DMS79 (cell line): ENCODE measurements at places on chromosomes 4 and X.

- no peak for DNase-seq
Observed at GRCh38 chrX:145631461-145631951, 186.1 kb upstream of the SLITRK2 start.

DNA sequence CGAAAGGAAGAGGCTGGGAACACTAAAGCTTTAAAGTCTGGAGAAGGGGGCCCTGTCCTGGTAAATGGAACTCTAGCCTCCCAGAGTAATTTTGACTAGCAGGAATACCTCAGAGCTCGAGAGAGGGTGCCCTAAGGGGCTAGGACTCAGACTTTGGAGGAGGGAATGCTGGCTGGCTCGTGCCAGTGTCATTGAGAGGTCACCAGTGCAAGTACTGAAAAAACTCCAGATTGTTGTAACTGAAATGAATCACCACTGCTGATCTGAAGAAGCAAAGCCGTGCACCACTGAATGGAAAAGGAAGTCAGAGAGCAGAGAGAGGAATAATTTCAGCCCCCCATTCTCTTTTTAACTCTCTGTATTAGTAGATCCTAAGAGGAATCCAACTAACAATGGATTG is 690.2 kb downstream of the FAT4 start:
- DNase-seq, result no peak

- DNase-seq, result no peak
Observed at GRCh38 chr4:141646969-141647368, 10.6 kb downstream of the IL15 start.

GRCh38 chrX:119266364-119266995 is 30.4 kb downstream of the PGRMC1 start:
- no peak for DNase-seq

- no peak for DNase-seq
Observed at GRCh38 chrX:10447564-10448214, 172.7 kb downstream of the MID1 start.

DNA sequence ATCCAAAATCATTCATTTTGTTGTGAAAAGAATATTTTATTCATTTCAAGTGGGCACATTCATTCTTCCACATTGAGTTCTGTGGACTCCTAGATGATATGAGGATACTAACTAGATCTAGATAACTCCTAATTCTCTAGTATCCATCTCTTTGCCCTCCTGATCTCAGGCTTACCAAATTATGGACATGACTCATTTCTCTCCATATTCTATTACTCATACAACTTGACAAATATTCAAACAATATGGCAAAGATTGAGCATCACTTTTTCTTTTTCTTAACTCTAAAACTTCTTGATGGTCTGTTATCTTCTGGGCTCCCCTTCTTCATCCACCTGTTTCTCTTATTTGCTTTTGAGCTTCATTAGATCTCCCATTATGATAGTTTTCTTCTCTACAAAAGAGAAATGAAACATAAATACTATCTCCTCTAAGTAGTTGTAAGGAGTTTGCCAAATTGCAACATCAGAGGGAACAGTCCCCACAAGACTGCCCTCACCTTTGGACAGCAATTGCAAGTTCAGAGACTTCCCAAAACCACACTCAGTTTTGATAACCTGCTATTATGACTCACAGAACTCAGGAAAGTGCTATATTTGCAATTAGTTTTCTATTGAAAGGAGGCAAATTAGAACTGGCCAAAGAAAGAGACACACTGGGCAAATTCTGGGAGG is 422.9 kb downstream of the SPRY1 start:
- no peak for DNase-seq

- DNase-seq, result no peak
Observed at GRCh38 chr4:101439926-101440325, 92.6 kb upstream of the PPP3CA start.

GRCh38 chr4:79687006-79687405 is 279.0 kb upstream of the GK2 start:
- DNase-seq, result no peak

DNA sequence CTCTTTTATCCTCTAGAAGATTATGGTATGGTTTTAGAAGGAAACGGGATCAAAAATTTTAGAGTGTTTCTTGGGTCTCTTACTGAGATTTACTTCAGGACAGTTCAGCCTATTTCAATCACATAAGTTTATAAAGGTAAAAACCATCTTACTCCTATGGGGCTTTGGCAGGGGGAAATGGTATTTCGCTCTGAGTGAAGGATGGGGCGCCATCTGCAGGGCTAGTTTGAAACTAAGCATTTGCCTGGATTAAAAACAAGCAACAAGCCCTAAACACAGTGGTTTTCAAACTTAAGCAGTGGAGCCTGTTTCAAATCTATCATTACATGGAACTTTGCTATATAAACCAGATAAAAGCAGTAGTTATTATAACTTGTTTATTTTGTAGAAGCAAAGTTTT is 361.5 kb upstream of the FMR1 start:
- no peak for DNase-seq

- no peak for DNase-seq
Observed at GRCh38 chrX:21661316-21661715, 3.2 kb upstream of the KLHL34 start.

DNA sequence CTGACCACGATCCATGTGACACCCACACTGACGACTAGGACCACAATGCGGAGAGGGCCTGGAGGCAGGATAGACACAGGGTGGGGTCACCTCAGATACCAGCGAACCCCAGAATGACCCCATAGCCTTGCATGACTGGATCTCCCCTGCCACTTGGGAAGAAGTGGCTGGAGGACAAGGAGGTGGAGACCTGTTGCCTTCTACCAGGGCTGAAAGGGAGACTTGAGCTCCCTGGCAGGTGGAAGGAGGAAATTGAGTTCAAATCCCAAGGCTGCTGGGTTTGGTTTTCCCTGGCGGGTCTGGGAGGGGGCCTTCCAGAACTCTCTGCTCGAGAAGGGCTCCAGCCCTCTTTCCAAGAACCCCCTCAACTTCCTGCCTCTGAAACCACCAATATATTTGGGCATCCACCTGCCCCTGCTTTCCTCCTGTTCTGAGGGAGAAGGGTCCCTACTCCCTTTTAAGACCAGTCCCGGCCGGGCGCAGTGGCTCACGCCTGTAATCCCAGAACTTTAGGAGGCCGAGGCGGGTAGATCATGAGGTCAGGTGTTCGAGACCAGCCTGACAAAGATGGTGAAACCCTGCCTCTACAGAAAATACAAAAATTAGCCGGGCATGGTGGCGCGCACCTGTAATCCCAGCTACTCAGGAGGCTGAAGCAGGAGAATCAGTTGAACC is 3.0 kb downstream of the FAM3A start:
- DNase-seq, result no peak

DNA sequence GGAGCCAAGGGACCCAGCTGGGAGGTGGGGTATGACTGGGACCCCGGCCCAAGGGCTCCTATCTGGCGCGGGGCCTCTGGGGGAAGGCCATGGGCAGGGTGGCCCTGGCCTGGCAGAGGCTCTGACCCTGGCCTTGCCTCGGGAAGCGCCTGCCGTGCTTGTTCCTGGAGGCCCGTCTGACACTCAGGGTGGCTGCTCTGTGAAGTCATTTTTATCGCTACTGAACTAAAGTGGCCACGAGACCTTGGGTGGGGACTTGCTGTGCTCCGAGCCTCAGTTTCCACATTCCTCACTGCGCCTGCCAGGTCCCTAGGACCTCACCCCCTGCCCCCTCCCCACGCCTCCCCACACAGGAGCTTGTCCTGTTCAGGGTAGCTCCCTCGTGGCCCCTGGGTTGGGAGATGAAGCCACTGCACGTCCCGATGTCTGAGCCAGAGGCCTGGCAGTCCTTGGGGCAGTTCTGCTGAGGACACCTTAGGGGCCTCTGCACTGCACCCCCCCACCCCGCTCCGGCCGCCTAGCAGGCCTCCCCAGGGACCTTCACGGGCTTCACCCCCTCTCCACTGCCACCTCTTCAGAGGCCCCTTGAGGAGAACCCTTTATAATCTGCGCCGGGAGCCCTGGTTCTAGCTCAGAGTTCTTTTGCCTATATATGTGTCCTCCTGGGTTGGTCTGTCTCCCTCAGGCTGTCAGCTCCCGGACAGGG is 639 bp upstream of the SORCS2 start:
- no peak for DNase-seq

DNA sequence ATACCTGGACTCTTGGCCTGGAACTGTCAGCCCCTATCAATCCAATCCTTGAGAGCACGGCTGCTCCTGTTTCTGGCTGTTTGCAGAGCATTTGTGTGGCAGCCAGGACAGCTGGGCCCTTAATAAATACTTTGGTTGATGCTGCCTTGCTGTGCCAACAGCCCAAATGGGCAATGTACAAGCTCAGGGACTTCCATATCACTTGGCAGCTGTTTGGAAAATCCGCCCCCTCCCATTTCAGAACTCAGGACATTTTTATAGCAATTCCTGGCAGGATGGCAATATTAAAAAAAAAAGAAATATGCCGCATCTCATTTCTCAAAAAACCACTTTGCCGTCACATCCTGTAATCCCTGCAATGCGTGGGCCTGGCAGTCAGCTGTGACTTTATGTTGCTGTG is 218.9 kb downstream of the HS3ST1 start:
- DNase-seq, result no peak

DNA sequence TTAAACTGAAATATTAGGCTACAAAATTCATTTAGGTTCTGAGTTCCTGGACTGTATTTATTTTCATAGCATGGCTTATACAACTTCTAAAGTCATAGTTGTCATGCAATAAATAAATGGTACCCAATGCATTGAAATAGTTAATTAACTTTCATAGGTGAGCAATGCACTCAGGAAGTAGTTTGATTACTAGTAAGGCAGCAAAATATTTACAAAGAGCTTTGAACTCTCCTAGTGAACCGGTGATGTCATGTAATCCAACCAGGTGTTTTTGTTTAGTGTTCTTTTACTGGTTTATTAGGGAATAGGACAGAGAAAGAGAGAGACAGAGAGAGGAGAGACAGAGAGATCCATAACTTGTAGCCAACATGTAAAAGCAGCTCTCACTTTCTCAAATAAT is 228.6 kb upstream of the CTSO start:
- no peak for DNase-seq

- DNase-seq, result no peak
Observed at GRCh38 chrX:1451251-1451660, 1.5 kb downstream of the ASMTL start.

GRCh38 chr4:134533068-134533467 is 331.5 kb upstream of the PABPC4L start:
- no peak for DNase-seq

GRCh38 chr4:36208893-36209473 is 35.3 kb downstream of the ARAP2 start:
- DNase-seq, result no peak

DNA sequence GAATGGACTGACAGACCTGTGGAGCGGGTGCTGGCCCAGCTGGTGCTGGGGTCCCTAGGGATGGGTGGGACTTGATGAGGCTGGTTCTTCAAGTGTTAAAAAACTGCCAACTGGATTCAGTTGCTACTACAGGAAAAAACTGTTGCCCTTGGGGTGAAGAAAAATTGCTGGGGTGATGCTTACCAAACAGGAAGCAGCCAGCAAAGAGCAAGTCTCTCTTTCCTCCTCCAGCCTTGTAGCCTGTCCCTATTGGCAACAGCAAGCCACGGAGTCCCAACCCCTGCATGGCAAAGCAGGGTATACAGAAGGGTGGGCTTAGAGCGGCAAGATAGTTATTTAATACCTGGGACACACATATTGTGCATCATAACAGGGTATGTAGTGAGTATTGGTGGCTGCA is 60.1 kb upstream of the ATP8A1 start:
- DNase-seq, result no peak

DNA sequence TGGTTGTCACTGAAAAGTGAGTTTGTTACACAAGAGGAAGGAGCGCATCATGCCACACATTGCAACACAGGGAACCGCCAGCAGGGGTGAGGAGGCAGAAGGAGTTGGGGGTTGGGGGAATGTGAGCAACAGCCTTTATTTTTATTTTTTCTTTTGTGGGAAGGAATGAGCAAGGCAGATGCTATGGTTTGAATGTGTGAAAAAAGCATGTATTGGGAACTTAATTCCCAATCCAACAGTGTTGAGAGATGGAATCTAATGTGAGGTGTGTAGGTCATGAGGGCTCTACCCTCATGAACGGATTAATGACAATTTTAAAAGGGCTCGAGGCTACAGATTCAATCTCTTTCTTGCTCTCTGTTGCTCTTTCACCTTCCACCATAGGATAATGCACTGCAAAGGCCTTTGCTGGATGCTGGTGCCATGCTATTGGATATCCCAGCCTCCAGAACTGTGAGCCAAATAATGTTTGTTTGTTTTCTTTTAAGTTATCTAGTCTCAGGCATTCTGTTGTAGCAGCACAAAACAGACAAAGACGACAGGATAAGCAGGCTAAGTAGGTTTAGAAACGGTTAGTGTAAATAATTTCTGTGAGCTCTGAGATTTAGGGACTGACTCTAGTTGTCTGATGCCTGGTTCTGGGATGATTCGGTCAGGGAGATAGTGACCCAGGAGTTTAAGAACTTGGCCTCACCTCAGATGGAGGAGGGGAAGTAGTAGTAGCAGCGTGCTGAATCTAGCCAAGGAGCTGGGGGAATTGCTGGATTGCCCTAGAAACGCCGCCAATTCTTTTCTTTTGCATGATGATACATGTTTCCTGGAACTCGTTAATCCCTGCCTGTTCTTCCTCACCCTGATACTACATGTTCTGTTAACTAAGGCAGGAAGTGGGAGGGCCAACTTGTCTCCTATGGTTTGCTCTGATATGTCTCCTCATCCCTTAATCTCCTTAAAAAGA is 156.6 kb upstream of the CTSO start:
- DNase-seq, result no peak

- no peak for DNase-seq
Observed at GRCh38 chrX:152897222-152898131, at the start of gene ZNF185. ZNF185 (plus strand) TSS chrX:152898067; CDS start chrX:152914490, 16,423 bp downstream.

GRCh38 chr4:83258461-83258860 is 26.1 kb downstream of the COQ2 start:
- DNase-seq, result no peak

- DNase-seq, result no peak
Observed at GRCh38 chr4:120266602-120267001, 200.0 kb upstream of the MAD2L1 start.

DNA sequence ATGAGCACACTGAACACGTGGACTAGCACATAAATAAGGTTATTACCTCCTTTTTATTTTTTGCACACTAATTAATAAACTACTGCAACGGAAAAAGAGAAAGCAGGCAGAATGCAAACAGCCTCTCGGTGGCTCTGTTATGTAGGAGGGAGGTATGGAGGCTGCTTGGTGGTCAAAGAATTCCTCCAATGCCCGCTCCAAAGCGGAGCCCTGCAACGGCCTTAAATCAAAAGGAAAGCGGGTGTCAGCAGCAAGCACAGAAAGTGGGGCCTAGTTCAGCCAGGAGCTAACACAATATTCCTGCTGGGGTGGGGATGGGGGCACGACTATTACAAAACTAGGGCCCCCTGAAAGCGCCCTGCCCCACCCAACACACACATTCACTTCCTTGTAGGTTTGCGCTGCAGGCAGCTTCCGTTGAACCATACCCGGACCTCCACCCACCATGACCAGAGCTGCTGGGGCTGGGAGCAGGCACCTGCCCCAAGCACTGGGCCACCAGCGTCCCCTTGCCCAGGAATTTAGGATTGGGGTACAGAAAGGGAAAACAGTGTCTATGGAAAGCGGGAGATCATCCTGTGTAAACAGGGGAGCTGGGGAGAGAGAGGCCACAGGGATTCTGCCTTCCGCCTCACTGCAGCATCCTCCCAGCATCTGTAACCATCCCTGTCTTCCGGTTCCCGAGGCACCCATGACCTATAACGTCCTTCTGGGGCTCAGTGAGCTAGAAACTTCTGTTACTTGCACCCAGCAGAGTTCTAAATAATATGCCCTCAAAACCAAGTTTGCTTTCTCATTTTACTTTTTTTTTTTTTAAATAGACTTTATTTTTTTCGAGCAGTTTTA is 57.1 kb upstream of the DDX3X start:
- DNase-seq, result no peak

GRCh38 chrX:63525491-63525890 is 174.4 kb upstream of the SPIN4 start:
- DNase-seq, result no peak
